ENCODE measurements at places on chromosomes 3 and 15.

DNA sequence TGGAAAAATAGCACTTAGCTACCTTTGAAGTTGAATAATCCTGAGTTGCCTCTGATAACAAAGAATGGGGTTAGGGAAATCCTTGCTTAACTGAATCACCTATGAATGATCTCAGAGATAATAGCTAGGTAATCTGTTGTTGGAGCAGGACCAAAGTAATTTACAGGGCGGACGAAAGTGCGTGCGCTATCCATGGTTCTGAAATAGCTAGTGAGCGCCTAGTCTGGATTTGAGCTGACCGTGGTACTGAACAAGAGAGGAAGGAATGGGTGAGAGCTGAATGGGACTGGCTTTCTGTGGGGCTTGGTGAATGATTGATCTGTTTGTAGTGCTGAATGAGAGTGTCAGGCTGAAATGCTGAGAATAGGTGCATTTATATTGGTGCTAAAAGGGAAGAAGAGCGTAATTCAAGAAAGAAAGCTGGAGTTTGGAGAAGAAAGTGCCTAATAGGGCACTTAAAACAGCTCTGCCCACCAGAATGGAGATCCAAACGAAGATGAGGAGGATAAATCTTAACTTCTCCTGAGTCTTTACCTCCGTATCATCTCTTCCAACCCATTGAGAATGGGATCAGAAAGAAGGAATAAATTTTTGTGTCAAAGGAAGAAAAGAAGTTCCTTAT, 10.1 kb downstream of the SCN10A start:
- DNase-seq, result no peak

GRCh38 chr3:160091441-160091840, 102.8 kb downstream of the IL12A start:
- no peak for DNase-seq

DNA sequence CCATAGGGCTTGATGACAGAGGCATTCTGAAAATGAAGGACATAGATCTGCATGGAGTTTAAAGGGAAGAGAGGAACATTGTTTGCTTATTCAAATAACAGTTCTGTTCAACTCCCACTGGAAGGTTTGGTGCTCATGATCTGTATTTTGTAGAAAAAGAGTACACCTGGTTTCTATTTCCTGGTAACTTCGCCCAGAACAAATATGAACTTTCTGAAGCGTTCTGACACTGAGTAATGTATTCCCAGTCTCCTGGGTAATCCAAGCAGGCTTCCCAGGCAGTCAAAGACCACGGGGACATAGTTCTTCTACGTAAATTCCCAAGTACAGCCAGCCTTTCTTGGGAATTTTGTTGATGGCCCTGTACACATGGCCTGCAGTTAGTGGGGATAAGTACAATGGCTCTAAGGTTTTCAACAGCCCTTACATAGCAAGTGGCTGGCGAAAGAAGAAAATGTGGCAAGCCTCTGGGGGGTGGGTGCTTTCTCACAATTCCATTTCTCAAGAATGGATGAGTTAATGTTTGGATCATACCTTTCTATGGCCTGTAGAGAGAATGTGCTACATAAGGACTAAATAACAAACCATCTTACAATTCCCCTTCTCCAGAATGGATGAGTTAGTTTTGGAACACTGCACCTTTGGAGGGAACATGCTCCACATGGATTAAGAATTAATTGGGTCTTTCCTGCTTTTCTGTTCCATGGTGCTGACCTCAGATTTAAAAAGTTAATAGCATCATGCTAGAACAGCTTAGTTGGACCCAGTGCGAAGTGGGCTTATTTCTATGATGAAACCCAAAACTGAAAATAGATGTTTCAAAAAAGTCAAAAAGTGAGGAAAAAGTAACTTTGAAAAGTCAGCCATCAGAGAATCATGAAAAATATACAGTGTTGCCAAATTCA, 52.7 kb downstream of the COL6A6 start:
- DNase-seq, result no peak

DNA sequence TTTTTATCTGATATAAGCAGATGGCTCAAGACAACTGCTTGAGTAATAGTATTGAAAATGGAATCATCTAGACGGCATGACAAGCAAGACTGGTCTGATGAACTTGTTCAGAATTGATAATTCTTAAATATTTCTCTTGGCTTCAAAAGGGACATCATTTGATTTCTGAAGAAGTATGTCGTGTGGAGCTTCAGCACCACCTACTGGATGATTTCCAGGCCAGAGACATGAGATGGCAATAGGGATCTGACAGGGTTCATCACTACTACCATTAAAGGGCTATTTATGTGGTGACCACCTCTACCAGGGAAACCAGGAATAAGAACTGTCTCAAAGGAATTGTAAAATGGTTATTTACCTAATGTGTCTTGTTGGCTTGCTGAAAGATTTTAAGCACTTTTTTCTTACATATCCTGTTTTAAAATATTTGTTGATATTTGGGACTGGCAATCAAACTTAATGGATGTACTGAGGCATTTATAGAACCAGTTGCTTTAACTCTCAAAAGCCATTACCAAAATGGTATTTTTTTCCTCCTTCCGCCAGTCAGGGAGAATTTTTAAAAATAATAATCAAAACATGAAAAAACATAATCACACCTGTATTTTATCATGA, 99.5 kb upstream of the FAM98B start:
- peak; percentile 34 for DNase-seq

DNA sequence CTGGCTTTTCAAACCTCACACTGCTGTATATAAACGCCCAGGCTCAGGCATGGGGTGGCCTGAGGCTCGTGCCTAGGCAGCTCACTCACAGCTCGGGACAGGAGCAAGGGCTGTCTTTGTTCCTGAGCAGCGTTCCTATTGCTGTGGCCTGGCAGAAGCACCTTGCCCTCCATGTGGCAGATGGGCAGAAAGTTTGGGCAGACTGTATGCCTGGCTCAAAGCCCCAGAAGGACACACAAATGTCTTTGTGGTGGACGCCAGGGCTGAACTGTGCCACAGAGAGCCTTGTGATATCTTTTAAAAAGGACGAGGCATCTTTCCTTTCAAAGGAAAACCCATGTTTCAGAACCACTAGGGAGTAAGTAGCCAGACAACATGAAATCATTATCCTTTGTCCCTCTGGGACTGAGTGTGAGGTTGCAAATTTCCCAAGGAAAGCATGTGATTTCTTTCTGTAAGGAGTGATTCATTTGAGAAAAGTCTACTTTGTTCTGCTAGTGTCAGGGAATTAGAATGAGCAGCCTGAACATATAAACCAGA, 29.3 kb upstream of the UBE2E1 start:
- no peak for DNase-seq

GRCh38 chr15:96629511-96629910, 299.0 kb downstream of the NR2F2 start:
- DNase-seq, result no peak

GRCh38 chr3:11591002-11591355, 52.7 kb downstream of the VGLL4 start:
- no peak for DNase-seq

DNA sequence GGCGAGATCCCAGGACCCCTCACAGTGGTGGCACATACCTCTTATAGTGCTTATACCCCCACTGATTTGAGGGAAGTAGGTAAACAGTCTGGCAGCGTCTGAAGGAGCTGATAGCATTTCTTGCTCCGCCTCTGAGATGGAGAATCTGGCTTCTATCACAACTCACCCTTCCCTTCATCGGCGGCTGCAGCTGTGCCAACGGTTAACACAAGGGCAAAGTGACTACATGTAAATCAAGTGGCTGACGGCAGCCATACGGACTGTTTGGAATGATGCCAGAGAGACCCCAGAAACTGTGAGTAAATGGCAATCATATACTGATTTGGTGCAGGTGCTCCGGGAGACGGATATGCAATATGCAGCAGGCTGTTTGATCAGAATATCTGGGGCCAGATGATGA, 66.8 kb upstream of the UNC13C start:
- DNase-seq, result no peak

DNA sequence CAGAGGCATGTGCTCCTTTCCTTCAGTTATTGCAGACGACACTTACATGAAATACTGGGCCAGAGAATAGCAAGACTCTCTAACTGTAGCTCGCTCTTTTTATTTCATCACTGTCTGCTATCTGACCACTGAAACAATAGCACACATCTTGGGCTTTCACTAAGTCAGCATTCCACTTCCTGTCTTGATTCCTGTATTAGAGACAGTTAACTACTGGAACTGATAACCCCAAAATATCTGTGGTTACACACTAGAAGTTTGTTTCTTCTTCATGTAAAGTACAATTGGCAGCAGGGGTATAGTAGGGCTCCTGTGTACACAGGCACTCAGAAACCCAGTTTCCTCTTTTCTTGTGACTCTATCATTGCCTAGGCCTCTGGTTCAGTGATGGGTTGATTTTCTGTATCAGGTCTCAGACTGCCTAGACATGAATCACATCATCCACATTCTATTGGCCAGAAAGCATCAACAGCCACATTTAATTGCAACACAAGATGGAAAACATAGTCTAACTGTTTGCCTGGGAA, 230.2 kb upstream of the CD96 start:
- DNase-seq, result no peak

GRCh38 chr15:62824111-62825015, 218.2 kb upstream of the TPM1 start:
- no peak for DNase-seq

GRCh38 chr3:60206206-60206605, 1045.0 kb downstream of the FHIT start:
- no peak for DNase-seq

- no peak for DNase-seq
Observed at GRCh38 chr15:20294651-20295237, 246.9 kb downstream of the GOLGA6L6 start.

- DNase-seq, result peak; percentile 16
Observed at GRCh38 chr3:179929091-179929529, 107.6 kb downstream of the PEX5L start.

DNA sequence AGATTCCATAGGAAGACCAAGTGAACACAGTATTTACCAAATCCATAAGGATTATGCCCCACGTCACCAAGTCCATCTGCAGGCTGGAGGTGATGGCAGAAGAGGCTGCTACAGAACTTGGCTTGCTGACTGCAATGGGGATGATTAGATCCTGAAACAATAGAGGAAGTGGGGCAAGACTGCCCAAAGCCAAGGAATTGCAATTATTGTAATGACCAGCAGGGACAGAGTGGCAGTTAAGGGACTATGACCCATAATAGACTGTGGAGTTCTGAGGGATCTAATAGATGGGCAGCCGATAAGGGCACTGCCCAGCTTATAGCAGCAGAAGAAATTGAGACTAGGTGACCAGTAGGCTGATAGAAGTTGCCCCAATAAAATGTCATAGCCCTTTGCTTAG, 108.4 kb downstream of the MINAR1 start:
- no peak for DNase-seq

GRCh38 chr3:115293321-115293720, 146.2 kb upstream of the ZBTB20 start:
- no peak for DNase-seq

DNA sequence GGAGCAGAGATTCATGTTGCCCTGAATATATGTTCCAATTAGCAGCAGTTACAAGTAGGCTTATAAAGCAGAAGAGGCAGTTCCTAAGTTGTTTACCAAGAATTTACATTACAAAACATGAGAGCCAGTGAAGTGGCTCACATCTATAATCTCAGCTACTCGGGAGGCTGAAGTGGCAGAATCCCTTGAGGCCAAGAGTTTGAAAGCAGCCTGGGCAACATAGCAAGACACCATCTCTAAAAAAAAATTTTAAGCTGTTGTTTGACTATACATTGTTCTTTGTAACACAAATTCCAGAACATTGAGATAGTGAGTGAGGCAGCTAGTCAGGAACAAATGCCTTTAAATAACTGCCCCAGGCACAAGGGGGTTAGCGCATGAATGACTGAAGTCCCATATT, 10.3 kb upstream of the ZMAT3 start:
- DNase-seq, result no peak

DNA sequence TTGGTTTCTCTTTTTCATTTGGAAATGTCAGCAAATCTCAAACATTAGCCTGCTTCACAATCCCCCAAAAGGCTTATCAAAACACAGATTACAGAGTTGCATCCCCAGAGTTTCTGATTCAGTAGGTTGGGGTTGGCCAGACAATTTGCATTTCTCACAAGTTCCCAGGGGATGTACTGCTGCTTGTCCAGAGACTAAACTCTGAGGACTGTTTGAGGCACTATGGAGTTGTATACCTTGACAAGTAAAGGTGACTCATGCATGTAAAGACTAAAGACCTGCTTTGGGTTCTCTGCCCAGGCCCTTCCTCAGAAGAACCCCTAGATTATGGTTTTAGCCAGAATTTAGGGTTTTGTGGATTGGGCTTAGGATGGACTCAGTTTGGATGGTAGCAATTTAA, 151.1 kb upstream of the ARHGEF26 start:
- DNase-seq, result no peak

- no peak for DNase-seq
Observed at GRCh38 chr3:98744283-98744682, 18.9 kb upstream of the ST3GAL6 start.

GRCh38 chr3:133169331-133170068, 131.3 kb downstream of the TMEM108 start:
- DNase-seq, result no peak

- peak; percentile 40 for DNase-seq
Observed at GRCh38 chr3:192892981-192893700, 24.5 kb downstream of the MB21D2 start.

DNA sequence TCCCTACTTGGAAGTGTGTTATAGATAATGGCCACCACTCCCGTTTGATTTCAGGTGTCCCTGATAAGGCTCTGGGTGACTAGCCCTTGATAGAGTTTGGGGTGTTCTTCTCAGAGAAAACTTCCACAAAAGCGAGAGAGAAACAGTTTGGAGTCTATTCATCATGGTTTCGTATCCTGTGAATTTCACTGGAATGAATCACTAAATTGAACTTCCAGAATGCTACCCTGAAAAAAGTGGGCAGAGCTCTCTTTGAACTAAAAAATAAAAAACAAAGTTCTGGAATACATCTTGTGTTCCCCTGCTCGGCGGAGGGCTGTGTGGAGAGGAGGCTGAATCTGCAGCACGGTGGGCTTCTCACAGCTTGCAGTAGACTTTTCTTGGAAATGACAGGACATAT, 52.8 kb upstream of the FAM98B start:
- DNase-seq, result no peak

GRCh38 chr15:83225449-83225848, 17.8 kb upstream of the HDGFL3 start:
- DNase-seq, result no peak

Measured in effector CD4-positive, alpha-beta T cell (primary cell).